ENCODE measurements at places on chromosomes 13 and 19.

DNA sequence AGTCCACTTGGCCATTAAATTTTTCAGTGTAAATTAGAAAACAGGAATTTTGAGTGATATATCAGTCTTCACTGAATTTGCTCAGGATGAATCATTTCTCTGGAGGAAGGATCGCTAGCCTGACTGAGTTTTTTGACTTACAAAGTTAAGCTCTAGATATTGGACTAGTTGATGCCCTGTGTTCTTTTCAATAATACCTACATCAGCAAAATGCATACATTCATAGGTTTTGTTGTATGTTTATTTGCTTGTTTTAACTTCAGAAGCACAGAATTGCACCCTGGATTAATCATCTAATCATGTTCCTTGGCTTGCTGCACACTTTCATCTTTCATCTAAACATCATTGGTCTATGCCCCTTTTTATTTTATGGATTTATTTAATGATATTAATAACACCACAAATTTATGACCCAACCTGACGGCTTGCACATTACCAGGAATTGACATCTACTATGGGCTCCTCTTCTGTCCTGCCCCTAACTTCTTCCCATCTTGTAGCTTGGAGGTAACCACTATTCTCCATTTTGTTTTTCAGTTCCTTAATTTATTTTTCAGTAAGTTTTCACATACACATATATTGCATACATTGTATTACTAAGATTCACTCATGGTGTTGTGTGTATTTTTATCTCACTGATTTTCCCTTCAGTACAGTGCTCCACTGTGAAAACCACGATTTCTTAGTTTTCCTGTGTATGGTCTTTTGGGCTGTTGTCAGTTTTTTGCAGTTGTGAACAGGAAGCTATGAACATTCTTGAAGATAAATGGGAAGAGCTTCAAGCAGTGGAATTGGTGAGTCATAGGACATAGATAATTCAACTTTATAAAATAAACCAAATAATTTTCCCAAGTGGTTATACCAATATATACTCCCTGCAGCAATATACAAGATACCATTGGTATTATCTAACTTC lies 23.3 kb downstream of the COMMD6 start:
- DNase-seq = no peak

- DNase-seq = no peak
Measured at GRCh38 chr19:1379126-1379905, 4.4 kb upstream of the NDUFS7 start.

DNA sequence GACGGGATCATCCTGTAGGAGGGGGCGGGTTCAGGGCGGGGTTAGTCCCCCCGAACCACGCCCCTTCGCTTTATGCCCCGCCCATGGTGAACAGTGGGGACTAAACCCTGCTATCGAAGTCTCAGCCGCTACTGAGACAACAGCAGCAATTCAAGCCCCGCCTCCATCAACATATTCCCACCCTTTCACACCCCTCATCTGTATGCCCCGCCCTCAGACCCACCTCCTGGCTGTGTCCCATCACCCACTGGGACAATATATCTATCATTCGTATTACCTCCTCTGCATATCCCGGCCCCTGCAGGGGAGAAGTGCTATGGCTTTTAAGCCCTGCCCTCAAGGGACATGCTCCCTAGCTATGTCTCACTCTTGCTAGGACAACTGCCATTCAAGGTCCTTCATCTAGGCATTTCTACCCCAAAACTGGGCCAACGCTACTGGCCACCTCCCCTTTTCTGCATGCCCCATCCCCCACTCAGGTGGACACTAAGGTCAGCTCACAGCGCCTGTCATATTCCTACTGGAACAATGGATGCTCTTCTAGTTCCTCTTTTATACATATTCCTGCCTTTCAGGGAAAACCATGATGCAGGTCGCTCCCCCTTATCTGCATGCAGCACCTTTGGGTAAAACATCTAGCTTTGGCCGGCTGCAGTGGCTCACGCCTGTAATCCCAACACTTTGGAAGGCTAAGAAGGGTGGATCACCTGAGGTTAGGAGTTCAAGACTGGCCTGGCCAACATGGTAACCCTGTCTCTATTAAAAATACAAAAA lies 11.9 kb downstream of the LRFN1 start:
- no peak for DNase-seq

DNA sequence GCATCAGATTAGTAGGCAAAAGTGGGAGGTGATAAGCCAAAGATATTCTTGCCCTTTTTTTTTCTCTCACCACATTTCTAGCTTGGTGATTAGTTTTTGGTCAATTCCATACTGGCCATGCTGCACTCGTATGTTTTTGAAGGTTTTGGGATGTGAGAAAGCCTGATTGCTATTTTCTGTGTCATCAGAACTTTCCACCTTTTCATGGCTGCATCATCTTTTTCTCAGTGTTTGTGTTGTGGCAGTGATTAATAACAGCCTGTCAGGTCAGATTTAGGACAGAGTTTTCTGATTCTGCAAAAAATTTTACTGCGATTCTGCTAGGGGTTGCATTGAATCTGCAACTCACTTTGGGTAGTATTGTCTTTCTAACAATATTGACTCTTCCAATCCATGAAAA lies 32.9 kb downstream of the PSG1 start:
- DNase-seq = no peak

DNA sequence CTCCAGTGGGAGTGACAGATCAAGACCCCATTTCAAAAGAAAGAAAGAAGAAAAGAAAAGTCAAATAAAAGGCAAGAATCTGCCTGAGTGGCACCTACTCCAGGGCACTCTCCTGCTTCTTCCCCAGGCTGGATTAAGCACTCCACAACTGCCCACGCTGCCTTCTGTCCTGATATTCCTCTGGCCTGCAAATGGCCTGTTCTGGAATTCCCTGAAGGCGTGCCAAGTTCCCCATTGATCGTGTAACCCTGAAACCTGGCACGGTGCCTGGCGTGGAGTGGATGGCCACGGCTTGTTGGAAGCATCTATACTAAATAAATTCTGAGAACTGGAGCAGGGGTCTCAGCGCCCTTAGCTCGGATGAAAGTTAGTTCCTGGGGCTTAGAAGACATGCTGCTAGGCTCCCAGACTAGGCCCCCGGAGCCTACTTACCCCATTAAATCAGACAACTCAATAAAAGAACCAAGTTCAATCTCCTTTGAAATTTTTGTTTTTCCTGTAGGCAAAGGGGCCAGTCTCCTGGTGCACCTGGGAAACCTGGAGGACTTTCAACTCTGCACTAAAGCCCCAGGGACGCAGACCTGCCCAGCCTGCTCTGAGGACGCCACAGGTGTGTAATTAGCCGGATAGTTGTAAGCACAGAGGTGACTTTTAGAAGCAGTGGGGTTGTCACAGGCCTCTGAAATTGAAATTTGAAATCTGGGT lies 21.9 kb downstream of the ANKRD27 start:
- DNase-seq = peak; percentile 79

- no peak for DNase-seq
Measured at GRCh38 chr19:47699360-47699917, 13.8 kb upstream of the EHD2 start.
